NCI-H510A (cell line): ENCODE measurements at places on chromosomes 11 and 22.

GRCh38 chr22:25352294-25352680 is 132.8 kb downstream of the CRYBB2 start:
- DNase-seq: no peak

DNA sequence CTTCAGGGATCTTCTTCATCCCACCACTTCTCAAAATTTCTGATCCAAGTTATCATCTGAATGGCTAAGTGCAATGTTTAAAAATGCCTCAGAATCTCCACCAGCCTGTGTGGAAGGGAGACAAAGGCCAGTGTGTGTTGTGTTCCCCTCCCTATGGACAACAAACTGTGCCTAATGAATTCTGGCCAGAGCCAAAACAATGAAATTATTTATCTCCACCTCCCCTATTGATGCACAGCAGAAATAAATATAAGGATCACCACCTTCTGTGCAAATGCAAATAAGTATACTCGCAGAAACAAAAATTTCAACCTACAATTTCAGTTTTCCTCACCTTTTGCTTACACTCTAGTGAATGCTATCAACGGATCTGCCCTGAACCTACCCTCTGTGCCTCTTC is 75.8 kb downstream of the GAB2 start:
- DNase-seq: no peak

DNA sequence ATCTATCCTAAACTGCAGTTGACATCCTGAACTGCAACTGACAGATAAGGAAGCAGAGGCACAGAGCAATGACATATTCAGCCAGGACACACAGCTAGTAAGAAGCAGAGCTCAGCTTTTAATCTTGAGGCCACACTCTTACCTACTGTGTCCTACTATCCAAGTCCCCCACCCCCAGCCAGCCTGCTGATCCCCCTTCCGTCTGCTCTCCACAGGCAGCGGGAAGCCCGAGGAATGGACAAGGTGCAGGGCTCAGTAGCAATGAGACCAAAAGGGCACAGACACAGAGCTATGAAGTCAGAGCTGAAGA is 4.3 kb downstream of the POLR3H start:
- DNase-seq: no peak

DNA sequence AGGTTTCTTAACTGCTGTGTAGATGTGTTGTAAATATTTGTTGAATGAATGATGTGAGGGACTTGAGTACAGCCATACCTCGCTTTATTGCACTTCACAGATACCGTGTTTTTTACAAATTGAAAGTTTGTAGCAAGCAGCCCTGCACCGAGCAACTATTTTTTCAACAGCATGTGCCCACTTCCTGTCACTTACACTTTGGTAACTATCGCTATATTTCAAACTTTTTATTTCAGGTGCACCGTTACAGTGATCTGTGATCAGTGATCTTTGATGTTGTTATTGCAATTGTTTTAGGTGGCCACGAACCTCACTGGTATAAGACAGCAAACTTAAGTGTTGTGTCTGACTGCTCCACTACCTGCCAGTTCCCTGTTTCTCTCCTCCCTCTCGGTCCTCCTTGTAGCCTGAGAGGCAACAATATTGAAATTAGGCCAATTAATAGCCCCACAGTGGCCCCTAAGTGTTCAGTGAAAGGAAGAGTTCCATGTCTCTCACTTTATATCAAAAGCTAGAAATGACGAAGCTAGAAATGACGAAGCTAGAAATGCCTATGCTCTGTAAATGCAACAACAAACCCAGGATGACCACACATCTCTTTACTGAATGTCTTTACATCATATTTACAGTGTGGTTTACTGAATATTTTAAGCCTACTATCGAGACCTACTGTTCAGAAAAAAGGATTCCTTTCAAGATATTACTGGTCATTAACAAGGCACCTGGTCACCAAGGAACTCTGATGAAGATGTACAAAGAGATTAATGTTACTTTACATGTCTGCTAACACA is 1.0 kb downstream of the SFI1 start:
- no peak for DNase-seq
